ENCODE measurements at places on chromosomes 4 and X.

- DNase-seq = no peak
Observed at GRCh38 chr4:152369902-152370295, 166.0 kb downstream of the FBXW7 start.

DNA sequence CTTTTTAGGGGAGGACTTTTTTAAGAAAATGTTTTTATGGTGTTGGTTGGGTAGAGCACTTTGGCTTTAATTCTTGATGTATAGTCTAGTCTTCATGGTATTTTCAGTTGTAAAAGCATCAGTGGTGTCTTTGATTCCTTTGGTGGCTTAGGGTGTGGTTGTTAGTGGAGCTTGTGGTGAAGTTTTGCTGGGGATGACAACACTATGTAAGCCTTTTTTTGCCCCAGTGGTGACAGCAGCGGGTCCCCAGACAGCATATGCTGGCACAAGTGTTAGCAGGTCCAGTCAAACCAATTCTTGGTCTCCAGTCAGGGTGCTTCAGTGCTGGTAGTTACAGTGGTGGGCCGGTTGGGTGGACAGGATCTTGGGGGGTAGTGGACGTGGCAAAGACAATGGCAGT is 52.0 kb downstream of the CHIC1 start:
- no peak for DNase-seq

- DNase-seq = no peak
Observed at GRCh38 chr4:122731676-122732075, 828 bp upstream of the BBS12 start.

DNA sequence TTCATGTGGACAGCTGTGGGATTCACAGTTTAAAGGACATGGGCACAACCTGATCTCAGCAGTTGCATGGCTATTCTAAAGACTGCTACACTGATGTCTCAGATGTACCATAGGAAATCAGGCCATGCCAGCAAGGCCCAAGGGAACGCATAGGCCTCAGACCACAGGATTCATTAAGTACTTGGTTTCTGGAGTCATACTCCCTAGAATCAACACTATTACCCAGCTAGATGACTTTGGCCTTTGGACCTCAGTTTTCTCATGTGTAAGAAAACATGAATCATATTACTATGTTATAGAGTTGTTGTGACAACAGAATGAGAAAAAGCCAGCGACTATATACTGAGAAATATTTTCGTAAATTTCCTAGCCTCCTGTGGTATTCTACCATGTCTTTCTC is 67.9 kb downstream of the NHS start:
- DNase-seq = no peak

DNA sequence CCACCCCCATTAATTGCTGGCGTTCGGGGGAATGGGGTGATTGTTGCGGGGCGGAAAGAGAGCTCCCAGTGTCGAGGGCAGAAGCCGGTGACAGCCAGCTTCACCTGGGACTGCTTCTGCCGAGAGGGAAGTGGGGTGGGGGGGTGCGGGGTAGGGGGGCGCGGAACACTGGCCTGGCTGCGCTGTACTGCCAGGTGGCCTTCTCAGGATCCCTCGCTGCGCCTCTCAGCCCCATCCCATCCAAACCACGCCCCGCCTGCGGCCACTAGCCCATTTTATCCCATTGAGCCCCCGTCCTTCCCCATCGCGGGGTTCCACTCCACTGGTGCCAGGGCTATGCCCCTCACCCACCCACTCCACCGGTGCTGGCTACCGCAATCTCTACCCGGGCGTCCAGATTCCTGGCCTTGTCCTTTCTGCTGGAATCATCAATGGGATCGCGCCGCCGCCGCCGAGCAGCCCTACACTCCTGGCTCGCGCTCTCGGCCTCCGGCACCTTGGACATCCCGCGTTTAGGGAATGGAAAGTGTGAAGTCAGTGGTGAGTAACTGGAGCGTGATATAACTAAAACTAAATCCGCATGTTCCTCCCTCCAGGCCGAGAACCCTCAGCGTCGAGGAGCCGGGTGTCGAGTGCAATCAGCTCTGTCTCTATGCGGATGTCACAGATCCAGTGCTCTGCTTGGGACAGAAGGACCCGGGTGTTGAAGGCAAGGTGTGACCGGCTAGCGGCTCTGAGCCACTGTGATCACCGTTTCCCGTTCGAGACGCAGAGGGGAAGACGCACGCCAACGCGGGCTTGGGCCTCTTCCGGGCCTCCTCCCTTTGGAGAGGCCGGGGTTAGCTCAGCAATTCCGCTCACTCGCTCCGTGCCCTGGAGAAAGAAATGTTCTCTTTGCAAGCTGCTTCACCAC is 20.5 kb downstream of the NKX3-2 start:
- DNase-seq = no peak

DNA sequence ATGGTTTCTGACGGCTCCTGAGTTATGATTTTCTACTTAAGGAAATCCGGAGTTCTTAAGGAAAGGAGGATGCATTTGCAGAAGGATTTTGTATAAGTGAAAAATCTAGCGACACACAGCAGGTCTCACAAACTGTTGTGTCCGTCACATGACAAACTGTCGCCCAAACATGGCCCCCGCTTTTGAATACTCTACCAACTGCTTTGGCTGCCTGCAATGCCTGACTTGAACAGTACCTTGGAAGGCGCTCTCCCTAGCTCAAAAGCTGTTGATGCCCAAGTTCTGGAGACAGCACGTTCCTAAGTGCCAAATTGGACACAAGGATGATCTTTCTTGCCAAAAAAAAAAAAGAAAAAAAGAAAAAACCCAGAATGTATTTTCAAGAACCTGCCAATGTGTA is 103.2 kb downstream of the ENPP6 start:
- no peak for DNase-seq

DNA sequence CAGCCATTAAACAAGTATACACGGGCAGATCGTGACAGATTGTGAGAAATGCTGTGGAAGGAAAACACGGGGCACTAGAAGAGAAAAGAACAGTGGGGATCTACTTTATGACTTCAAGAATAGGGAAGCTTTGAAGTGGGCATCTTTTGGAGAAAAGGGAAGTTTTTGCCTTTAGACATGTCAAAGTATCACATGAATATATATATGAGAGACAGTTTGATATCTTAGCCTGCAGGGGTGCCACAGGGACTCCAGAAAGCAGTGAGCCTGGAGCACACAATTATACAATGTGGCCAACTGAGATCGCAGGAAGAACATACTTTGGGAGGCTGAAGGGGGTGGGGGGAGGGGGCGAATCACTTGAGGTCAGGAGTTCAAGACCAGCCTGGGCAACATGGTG is 35.7 kb downstream of the RELL1 start:
- DNase-seq = no peak

DNA sequence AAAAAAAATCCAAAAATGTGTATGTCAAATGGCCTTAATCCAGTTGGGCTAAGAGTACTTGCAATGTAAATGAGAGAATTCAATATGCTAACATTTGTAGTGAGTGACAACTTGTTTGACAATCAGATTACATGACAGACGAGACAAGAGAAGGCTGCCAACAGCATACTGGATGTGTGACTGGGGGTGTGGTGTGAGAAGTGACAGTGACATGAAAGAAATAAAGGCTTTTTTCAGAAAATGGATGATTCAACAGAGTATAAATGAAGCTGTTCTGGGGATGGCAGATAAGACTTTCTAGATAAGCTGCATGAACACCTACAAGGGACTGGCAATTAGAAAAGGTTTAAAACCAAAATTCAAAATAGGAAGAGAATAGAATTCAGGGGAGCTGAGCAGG is 143.4 kb downstream of the CENPC start:
- no peak for DNase-seq

Measured in tibial artery (tissue), 4 donors.